ENCODE measurements at places on chromosomes 2 and 18. TPM values are rescaled to one million over a fixed set of nuclear protein-coding genes. Genes with fewer than 3 reads are reported as not detected.

- no peak for DNase-seq
Observed at GRCh38 chr18:63126134-63127069, 193.2 kb downstream of the BCL2 start.

DNA sequence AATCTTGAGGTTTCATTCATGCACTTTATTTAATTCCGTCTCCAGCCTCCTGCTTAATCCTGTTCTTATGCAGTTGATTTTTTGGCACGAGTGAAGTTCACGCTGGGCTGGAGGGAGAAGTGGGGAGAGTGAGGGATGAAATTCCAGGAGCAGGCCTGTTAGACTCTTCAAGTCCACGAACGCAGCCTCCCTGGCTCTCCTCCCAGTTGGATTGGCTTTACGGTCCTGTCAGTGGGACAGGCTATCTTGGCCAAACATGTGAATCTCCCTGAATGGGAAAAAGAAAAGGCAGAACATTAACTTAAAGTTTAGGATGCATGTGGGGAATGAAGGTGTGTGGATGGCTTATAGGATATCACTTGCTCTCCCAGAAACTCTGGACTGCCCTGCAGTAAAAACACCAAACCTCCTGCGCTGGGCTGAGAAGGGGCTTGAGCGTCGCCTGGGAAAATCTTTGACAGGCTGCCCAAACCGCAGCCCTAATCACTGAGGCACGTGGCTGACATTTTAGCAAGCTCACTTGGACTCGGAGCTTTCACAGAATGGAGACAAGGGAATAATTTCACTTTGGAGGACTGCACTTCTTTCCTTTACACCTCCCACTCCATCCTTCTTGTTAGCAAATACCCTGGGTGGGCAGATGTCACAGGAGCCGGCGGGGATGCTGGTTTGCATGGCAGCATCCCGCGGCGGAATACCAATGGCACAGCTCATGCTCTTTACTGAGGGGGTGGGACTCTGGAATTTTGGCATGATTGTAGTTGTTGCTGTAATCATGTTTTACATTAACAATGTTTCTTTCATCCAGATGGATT is 93.9 kb downstream of the ACKR3 start:
- DNase-seq: no peak

- no peak for DNase-seq
Observed at GRCh38 chr18:58900015-58900649, 35.5 kb downstream of the ZNF532 start.

DNA sequence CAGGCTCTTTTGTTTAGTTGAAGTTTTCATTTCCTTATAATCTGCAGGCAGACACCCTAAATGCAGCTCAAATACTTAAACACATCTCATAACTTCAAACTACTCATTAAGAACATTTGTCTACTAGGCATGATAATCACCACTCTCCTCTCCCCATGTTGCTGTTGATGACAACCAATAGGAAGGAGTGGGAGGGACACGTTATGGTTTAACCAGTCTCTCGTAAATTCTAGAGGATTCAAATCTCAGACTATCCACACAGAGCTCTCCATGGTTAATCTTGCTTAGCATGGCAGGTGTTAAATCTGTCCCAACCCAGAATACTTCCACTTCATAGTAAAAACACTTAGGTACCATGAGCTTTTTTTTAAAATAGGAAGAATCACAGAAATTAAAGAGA is 127.4 kb upstream of the AQP4 start:
- no peak for DNase-seq

BCL2 gene
- total RNA-seq: 1.0 TPM
